Neural crest cell (in vitro differentiated cells): ENCODE measurements at places on chromosomes 7 and 10. TPM values are rescaled to one million over a fixed set of nuclear protein-coding genes. Genes with fewer than 3 reads are reported as not detected.

DNA sequence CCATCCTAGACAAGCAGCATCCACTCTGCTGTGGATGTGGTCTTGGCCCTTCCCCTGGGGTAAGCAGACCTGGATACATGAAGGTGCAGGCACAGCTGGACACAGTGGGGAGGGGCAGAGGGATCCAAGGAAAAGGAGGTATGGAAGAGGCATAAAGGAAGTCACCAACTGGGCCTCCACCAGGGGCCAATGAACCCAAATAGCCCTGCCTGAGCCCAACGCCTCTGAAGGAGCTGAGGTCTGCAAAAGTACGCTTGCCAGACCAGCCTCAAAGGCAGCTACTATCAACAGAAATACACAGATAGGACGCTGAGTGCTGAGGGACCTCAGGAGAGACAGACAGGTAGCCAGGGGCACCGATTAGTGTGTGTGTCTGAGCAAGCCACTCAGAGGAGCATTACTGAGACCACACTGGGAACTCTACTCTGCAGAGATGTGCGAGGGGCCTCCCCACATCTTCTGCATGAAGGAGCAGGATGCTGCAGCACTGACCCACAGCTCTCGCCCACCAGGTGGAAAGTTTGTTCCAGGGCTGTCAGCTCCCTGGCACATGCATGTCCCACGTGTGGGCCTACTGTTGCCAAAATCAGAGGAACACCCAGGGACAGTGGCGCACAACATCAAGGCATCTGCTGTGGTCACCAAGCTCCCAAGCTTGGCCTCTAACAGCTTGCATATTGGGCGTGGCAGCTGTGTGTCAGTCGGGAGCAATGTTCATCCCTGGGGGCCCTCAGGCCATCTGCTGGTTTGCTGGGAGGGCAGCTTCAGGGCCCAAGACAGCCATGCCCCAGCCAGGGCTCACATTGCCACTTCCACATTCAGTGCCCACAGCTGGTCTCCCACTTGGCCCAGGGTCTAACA, 40.0 kb downstream of the MKI67 start:
- peaks cover 5% of the 10 kb centered on the region for H3K27me3 ChIP-seq
- H3K36me3 ChIP-seq: no peaks in the 10 kb centered on the region
- no peak overlapping the region for H3K27ac ChIP-seq
- no peak for DNase-seq

DNA sequence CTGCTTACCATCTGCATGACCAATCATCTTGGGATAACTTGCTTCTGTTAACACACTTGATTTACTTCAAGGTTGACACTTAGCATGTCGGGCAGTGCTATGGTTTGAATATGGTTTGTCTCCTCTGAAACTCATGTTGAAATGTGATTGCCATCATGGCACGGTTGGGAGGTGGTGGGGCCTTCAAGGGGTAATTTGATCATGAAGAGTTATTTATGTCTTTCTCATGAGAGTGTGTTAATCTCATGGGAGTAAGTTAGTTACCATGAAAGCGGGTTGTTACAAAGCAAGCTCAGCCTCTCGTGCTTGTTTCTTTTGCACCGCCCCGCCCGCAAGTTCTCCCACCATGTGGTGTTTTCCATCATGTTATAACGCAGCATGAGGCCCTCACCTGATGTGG, 163.6 kb downstream of the DOCK4 start:
- H3K36me3 ChIP-seq: peaks cover 5% of the 10 kb centered on the region
- H3K27me3 ChIP-seq: no peaks in the 10 kb centered on the region
- no peak for DNase-seq

DNA sequence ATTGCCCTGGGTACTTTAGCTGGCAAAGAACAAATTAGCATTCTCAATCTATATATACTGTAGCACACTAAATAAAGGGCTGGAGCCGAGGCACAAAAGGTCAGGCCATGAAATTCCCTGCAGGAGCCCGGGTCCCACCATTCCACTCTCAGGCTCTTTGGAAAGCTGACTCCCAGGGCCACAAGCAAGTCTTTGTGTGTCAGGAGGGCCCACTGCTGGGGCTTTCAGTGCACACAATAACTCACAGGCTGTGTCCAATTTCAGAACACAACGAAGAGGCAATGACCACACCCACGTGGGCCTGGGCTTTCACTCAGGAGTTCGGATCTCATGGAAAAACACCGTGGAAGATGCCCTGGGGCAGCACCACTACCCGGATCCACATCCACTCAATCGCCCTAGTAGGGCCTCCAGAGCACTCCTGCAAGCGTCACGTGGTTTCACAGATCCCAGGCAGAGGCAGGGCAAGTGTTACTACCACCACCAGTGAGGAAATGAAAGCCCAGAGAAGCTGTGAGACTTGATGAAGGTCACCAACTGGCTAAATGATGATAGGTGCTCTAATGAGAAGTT, 60.3 kb downstream of the COBL start:
- peaks cover 3% of the 10 kb centered on the region for H3K27me3 ChIP-seq
- no peaks in the 10 kb centered on the region for H3K36me3 ChIP-seq
- peak overlapping the region; percentile 92 for H3K27ac ChIP-seq
- no peak overlapping the region for H3K4me3 ChIP-seq

BTBD16 gene
- not detected in 2 replicates for total RNA-seq

DNA sequence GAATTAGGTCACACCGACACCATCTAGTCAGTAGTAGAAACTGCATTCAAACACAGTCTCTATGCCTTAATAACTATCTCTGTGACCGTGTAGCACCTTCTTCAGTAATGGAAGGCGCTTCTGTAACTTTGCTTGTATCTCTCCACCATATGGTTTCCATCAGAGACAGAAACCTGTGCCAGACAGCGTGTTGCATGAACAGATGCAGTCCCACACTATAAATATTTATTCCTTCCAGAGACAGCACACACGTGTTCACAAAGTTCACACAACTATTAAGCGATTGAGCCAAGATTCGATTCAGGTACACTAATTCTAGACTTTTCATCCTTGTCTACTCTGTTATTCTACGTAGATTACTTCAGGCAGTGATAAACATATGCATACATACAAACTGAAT, 873.9 kb upstream of the MBL2 start:
- H3K4me3 ChIP-seq: no peak overlapping the region
- no peaks in the 10 kb centered on the region for H3K4me1 ChIP-seq
- DNase-seq: no peak
- H3K27ac ChIP-seq: no peak overlapping the region
- no peaks in the 10 kb centered on the region for H3K27me3 ChIP-seq
